ENCODE measurements at places on chromosomes 6 and 20. TPM values are rescaled to one million over a fixed set of nuclear protein-coding genes. Genes with fewer than 3 reads are reported as not detected.

DNA sequence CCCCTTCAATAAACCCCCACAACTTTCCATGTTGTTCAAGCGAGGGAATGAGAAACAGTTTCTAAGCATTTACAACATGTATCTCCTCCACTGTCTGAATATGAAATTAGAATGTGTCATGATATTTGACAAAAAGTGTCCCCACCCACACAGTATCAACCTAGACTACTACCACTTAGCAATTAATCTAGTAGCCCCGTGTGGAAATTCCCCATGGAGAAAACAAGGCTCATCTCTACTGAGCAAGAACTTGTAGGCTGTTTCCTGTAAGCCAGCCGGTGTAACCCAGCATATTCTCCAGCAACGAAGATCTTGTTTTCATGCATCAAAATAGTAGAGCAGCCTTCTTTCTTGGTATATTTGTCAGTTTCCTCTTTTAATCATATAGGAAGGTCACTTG lies 115.0 kb downstream of the IRF4 start:
- no peak for DNase-seq

- no peak for DNase-seq
These were observed 2.5 kb downstream of the CCDC167 start for GRCh38 chr6:37496951-37497885.

DNA sequence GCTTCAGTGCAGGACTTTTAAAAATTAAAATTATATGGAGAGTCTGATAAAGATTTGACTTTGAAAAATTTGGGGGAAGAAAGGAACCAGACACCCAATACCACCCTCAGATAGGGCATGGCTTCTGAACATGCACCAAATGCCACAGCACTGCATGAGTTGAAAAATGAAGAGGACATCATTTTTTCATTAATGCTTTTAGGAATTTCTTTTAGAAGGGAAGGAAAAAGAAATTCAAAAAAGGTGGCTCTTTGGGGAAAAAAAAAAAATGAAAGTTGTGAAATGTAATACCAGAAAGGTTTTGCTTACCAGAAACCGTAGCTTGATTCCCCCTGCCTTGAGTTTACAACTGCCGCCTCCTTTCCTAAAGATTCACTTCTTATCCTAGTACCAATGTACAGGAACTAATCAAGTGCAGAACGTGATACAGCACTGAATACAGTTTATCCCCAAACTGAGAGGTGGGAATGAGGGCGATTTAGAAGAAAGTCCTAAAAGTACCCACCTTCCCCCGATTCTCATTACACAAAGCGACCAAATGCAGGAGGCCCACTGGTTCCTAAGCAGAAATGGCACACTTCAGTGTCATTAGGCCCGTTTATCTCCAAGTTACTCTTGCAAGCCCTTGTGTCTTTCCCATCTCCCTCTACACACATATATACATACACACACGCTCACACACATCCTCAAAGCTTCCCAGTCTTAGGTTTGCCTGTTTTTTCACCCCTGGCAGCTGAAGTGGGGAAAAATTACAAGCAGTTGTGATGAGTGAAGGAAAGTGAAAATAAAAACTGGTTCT lies 2.8 kb downstream of the PPP1R10 start:
- no peak for DNase-seq

GRCh38 chr6:22023937-22024336 lies 272.9 kb downstream of the PRL start:
- no peak for DNase-seq

- DNase-seq, result no peak
These were observed 39.6 kb downstream of the PDSS2 start for GRCh38 chr6:107419733-107420132.

DNA sequence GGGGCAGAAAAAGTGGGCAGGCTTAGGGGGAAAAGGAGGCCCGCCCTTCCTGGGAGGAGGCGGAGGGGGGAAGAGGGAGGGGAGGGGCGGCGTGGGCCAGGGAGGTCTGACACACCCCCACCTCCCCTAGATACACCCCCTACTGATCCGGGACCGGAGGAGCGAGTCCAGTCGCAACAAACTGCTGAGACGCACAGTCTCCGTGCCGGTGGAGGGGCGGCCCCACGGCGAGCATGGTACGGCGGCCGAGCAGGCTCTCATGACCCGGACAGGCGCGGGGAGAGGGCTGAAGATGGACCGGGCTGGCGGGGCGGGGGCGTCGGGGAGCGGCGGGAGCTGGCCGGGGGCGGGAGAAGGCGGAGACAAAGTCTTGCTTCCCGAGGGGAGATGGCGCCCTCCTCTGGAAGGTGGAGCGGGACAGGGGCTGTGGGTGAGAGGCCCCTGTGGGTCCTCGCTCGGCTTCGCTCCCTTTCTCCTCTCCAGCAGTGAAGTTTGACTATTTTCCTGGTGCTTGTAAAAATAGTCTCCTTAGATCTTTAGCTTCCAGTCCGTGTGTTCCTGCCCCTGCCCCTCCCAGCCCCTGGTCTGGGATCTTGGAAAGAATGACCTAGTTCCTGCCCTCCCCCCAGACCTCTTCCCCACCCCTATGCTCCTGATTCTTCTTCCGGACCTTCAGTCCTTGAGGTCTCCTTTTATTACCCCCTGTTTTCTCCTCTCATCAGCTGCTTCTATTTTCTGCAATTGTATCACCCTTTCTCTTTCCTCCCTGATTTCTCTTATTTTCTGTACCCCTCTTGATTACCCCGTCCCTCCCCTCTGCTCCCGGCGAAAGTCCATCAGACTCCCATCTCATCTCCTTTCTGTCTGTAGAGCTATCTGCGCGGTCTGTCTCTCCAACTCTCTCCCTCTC lies 6.1 kb downstream of the SYNGAP1 start:
- peak; percentile 72 for DNase-seq

DNA sequence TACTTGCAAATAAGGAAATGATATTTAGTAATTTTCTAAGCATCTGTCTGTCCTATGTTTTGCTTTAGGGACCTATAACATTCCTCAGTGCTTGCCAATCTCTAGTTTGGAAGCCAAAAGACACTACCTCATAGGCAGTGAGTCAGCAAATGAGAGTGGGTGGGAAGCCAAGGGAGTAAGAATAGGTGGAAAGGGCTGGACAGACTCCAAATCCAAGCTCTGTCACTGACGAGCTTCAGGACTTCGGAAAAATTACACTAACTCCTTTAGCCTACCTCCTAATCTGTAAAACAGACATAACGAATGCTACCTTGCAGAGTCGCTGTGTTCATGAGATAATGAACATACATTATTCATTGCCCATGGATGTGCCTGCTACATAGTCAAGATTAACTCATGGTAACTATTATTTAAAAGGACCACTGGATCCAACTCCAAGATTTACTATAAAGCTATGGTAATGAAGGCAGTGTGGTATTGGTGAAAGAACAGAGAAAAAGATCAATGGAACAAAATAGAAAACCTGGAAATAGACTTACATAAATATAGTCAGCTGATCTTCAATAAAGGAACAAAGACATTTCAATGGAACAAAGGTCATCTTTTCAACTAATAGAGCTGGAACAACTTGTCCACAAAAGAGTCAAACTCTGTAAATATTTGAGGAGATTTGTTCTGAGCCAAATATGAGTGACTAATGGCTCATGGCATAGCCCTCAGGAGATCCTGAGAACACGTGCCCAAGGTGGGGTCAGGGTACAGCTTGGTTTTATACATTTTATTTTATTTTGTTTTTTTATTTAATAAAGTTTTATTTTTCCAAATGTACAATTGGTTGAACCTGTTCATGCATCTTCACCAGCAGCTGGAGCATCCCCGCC lies 64.1 kb downstream of the FAM50B start:
- no peak for DNase-seq

DNA sequence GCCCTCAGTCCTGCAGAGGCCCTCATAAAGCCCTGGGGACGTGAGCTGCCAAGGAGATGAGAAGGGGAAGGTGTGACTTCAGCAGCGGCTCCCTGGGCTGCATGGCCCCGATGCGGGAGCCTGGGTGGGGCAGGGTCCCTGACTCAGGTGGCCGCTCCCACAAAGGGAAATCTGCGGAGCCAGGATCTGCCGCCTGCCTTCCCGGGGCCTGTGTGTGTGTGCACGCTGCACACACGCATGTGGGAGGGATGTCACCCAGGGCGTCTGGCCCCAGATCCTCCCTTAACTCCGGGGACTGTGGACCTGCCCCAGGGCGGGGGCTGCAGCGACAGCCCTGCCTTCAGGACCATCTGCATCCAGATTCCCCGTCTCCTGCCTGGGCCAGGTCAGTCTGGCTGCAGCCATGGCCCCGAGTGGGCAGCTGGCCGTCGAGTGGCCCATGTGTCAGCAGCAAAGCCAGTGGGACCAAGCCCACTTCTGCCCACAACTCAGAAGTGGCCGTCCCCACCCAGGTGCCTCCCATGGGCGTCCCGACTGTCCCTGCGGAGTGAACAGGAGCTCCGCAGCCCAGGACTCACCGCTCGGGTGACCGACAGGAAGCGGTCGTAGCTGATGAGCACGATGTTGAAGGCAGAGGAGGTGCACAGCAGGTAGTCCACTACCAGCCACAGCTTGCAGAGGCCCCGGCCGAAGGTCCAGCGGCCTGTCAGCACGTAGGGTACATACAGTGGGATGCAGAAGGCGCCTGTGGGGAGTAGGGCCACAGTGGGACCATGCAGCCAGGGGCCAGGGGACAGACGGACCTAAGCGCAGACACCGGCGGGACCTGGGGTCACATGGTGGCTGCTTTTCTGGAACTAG lies 1.9 kb downstream of the HRH3 start:
- DNase-seq, result no peak

DNA sequence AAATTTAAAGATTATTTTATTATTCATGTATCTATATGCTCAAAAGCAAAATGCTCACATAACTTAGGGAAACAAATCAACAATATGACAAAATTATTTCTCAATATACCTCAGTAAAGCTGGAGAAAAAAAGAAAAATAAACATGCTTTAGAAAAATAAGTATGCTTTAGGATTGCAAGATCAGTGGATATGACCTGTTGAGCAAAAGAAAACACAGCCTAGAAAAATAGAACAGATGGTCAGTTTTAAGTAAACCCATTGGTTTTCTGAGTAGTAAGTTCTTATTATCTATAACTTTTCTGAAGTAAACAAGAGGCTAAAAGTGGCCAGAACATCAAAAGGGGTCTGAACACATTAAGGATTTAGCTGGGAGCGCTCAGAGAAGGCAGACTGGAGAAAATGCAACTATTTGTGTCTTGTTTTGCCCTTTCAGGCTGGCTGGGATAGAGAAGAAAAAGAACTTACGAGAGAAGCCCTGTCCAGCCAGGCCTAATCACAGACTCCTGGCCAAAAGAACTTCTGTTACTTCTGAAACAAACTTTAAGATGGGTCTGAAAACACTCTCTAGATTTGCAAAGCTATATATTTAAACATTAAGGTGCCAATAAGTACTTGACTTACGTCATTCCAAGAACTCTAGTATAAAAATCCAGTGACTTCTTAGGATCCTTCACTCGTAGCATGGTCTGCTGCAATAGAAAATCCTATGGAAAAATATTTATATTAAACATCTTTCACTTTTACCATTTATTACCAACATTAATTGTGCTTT lies 16.5 kb downstream of the GLO1 start:
- DNase-seq, result no peak

GRCh38 chr6:108565091-108565766 lies 4.5 kb downstream of the FOXO3 start:
- no peak for DNase-seq

DNA sequence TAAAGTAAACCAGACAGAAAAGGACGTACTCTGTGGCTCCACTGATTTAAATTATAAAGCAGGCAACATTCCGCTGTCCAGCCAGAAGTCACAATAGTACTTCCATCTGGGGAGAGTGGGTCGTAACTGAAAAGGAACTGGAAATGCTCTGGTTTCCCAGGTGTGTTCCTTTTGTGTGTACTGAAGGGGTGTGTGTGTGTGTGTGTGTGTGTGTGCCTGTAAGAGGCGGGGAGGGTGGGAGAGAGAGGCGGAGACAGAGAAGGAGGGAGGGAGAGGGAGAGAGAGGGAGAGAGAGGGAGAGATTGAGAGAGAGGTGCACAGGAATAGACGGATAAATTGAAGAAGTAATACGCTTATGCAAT lies 178.4 kb upstream of the ZNF184 start:
- DNase-seq, result no peak

GRCh38 chr20:17856837-17857605 lies 111.6 kb downstream of the SNX5 start:
- DNase-seq, result no peak

GRCh38 chr6:144416773-144417172 lies 131.6 kb downstream of the UTRN start:
- DNase-seq, result no peak

DNA sequence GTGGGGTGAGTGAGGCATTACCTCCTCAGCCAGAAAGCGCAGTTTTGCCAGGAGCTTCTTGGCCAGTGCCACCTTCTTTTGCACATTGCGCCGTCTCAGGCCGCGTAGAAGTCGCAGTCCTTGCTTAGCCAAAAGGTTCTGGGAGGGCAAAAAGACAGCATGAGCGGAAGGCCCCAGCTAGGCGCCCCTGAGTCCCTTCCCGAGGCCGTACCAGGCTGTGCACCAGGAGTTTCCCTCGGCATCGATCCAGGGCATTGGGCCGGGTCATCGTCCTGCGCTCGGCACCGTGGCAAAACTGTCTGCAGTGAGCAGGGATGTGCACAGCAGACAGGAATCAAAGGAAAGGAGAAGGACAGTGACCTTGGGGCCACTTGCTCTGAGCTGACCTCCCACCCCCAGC lies 20.2 kb upstream of the SPAG4 start:
- DNase-seq, result no peak

DNA sequence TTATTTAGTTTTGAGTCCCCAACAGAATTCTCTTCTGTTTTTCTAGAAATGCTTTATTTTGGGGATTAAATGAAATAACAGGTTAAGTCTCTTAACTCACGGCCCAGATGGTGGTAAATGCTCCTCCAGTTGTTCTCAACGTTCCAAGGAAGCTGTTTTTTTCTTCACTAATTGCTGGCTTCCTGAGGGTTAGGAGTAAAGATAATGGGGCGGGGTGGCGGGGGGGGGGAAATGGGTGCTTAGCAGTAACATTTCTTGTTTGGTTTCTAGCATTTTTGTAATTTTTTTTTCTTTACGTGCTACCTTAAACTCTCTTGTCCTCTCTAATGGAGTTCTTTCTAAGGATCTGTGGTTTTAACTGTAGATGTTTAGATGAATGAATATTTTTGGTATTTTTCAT lies 2.2 kb downstream of the SRSF3 start:
- DNase-seq, result no peak

GRCh38 chr6:44917430-44917829 lies 410.7 kb upstream of the RUNX2 start:
- no peak for DNase-seq

DNA sequence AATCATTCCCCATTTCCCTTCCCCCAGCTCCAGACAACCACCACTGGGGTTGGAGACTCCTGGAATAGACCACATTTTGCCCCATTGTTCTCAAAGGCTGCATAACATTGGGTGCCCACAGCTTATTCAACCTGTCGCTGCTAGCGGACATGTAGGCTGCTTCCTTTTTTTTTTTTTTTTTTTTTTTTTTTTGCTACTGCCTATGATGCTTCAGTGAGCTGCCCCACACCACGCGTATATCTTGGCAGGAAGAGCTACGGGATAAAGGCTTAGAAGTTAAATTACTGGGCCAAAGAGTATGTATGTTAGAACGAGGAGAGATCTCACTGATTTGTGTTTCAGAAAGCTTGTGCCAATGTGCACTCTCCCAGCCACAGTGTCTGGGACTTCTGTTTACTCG lies 7.0 kb downstream of the LBP start:
- no peak for DNase-seq

GRCh38 chr6:30847421-30847970 lies 36.8 kb upstream of the DDR1 start:
- DNase-seq, result no peak

The FLRT3 gene
- not detected for total RNA-seq

The LCA5 gene
- total RNA-seq, result 0.17 TPM

The LRRN4 gene
- not detected for total RNA-seq

The VGLL2 gene
- total RNA-seq, result not detected

The CRYBG1 gene
- 10.2 TPM for total RNA-seq

The DOK5 gene
- 27.7 TPM for total RNA-seq

Data from activated T-helper 1 cell treated with anti-CD3 and anti-CD28 coated beads, Interleukin-12 subunit alpha, Interleukin-12 subunit beta, Interleukin-2, Interleukin-4 antibody, amounts not matched to agents 30 ng/mL and 10 ng/mL and 1 ng/mL, durations not matched to agents 14 hours and 24 hours and 36 hours (primary cell).